ENCODE measurements at places on chromosomes 13 and 19.

- DNase-seq, result no peak
These were observed 5.3 kb upstream of the CD79A start for GRCh38 chr19:41871573-41872383.

DNA sequence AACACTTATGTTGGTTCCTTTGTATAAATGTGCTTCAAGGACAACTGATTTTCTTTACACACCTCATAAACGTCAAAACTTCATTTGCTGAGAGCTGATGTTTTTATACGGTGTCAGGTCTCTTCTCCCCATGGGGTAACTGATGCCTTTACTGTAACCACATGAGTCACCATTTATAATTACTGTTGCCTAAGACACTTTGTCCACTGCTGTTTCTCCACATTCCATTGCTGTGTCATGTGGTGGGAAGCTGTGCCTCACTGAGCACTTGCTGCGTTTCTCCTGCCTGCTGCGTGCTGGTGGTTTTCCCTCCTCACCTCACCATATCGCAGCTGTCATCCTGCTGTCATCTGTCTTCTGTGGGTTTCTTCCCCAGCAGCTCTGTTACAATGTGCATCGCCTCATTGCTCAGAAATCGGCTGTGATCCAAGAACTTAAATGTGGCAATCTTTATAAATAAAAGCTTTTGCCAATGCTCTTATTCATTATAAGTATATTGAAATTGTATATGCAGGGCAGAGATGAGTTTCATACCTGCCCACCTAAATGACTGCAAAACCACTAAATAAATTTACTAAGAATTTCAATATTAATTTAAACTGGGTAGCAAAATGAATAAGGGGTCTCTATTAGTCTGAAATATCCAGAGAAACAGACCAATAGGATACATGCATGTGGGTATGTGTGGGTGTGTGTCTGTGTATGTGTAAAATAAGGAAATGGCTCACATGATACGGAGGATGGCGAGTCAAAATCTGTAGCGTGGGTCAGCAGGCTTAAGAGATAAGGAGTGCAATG, 547.0 kb upstream of the SLITRK5 start:
- no peak for DNase-seq

DNA sequence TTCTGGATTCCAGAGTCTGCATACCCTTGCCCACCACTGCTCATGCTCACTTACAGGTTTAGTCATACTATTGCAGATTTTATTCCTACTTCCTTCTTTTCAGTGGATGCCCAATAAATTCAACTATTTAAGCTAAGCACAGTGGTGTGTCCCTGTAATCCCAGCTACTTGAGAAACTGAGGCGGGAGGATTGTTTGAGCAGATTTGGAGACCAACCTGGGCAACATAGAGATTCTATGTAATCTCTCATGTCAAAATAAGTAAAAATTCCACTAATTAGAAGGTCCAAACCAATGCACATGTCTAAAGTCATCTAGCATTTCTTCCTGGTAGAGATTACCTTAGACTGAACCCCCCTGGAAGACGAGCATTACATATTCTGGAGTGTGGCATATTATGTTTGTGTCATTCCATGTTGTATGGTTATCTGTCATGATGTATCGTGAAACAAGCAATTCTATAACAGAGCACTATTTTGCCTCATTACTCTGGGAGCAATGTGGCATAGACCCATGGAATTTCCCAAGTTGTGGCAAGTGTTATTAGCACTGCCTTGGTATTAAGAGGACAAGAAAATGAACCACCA, 8.3 kb downstream of the HMGB1 start:
- DNase-seq, result no peak

DNA sequence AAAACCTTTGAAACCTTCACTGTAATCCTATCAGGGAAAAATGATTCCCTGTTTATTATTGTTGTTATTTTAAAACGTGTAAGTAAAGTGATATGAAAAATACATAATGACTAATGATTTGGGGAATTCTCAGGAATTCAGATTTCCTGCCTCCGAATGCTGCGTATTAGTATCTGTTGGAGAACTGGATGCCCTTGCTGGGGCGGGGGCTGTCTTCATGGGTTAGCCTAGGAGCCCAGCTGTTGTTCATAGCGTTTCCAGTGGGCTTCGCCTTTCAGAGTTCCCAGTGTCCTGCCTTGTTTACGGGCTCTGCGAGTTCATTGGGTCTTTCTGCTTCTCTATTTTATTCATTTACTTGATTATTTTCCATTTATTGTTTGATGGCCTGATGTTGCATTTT, 18.4 kb downstream of the NAXD start:
- no peak for DNase-seq

GRCh38 chr13:112441226-112441625, 65.1 kb downstream of the SPACA7 start:
- DNase-seq, result no peak

DNA sequence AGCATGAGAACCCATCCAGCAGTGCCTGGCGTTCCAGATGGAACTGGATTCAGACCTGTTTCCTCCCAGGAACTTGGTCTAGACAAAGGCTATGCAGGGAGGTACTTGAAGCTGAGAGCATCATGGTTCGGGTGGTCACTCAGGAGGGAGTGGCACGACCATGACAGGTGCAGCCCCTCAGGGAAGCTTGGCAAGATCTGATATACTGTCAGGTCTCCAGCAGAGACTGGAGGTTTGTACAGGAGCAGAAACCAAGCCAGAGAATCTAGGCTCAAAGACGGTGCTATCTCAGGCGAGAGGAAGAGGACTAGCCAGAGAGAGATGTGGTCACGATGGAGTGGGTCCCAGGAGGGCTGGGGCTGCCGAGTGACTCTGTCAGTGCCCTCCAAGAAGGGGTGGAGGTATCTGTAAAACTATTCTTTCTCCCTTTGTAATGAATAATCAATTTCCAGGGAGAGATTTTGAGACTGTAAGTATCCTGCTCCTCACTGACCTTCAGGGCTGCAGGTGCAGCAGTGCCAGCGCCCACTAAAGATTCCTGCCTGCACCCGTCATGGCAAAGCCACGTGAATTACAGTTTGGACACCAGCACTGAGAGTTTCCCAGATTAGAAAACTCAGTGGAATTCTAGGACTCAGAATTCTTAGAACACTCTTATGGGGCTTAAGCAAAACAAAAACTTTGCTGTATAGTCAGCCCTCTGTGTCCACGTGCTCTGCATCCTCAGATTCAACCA, 10.2 kb upstream of the DCUN1D2 start:
- no peak for DNase-seq

DNA sequence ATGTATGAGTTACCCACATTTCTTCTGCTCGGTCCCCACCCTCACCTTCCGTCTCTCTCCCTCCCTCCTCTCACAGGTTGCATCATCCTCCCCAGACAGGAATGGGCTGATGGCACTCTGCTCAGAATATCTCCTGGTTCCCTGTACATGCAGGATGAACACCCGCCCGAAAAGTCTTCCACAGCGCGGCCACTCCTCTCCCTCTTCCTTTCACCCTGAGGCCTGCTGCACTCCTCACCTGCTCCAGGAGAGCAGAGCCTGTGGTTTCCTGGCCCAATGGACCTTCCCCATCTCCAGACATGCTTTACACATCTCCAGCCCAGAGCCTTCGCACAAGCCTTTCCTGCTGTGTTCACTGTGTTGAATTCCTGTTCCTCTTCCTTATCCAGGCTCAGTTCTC, 40.9 kb downstream of the GSX1 start:
- DNase-seq, result no peak

DNA sequence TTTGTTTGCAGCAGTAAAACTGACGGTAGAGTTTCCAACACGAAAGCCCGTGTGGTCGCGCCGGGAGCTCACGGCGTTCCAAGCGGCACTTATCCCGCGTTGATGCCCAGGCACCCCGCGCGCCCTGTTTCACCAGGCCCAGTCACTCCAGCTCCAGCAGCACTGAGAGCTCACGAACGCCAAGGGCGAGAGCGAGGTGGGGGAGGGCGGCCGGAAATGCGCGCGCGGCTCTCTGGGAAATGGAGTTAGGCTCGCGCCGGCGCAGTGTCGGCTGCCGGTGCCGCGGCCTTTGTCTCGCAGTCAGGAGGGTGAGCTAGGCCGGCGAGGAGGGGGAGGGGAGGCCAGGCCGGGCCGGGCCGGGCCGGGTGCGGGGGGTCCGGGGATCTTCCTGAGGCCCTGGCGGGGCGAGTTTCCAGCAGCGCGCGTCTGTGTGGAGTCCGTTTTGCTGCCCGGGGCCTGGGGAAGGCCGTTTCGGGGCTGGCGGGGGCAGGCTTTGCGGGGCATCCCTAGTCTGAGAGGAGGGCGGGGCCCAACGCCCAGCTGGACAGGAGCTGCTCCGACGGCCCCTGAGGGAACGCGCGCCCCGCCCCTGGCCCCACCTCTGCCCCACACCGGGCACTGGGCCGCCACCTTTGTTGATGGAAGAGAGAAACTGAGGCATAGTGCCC, at the start of gene ZNF135:
TSS of gene ZNF135 (plus strand) at position 280 of the 668 bp plus-strand sequence. CDS start 721 bp downstream, outside the sequence.
- peak; percentile 42 for DNase-seq

GRCh38 chr13:40401911-40402776, 264.3 kb downstream of the FOXO1 start:
- no peak for DNase-seq

DNA sequence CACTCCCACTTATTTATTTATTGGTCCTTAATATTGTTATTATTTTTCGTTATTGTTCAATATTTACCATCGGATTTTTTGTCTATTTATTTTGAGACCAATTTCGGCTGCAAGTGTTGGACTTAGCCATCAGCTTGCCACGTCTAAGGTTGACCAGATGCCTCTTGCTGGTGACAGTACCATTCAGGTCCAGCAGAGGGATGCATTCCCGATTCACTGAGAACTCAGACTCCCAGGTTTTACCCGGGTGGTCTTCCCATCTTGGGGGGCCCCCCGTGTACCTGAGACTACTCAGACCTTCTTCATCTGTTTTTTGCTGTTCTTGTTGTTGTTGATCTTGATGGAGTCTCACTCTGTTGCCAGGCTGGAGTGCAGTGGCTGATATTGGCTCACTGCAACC, 1435.2 kb downstream of the UQCRFS1 start:
- DNase-seq, result no peak

DNA sequence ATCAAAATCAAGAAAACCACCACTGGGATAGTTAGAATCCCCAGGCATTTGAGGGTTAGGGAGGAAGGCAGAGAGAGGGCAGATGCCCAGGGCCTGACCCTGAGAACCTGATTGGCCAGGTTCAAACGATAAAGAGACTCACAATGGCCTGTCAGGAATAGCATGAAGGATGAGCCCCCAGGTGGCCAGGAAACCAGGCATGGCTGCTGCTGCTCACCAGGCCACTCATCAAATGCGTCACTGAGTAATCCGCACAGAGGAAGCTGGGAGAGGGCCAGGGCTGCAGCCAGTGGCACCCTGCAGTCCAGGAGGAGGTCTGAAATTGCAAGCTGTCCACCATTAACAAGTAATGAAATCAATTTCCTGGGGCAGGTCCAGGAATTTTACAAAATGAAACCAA, 111.3 kb downstream of the KATNAL1 start:
- no peak for DNase-seq

DNA sequence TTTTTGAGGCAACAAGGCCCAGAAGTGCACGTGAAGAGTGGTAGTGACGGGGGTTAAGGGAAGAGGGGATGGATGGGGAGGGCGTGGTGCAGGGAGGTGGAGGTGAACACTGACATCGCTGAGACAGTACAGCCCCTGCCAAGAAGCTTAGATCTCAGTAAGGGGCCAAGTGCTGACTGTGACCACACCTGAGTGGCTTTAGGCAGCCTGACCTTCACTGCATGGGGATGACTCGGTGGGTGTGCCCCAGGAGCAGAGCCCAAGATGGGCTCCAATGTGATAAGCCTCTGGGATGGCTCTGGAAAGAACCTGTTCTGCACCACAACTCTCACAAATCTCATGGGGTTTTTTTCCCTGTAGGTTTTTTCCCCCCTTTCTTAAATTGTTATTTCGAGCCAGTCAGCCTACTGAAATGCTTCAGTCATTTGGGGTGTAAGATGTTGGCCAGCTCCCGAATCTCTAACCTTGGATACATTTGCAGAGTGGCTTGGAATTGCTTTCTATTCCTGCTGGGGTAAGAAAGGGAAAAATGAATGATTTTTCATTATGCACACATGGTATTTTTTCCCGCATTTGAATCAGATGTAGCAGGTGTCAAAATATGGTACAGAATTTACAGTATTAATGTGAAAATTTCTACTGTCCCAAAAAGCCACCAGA, 165.0 kb downstream of the TM9SF2 start:
- DNase-seq, result no peak

DNA sequence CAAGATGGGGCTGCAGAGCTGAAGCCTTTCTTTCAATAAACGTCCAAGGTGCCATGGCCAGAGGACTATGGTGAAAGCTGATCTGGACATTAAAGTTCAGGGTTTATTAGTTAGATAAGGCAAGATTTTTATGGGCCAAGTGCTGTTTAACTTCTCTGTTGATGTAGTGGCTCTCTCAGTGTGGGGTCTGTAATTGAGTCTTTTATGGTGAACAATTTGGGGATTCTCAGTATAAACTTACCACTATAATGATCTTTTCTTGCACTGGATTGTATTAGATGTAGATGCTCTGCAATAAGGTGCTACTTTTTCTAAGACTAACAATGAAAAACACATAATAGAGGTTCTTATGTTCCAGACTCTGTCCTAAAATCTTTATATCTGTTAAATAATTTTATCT, 190.1 kb upstream of the KLF12 start:
- DNase-seq, result no peak

GRCh38 chr13:107900775-107901174, 314.6 kb downstream of the LIG4 start:
- DNase-seq, result no peak

DNA sequence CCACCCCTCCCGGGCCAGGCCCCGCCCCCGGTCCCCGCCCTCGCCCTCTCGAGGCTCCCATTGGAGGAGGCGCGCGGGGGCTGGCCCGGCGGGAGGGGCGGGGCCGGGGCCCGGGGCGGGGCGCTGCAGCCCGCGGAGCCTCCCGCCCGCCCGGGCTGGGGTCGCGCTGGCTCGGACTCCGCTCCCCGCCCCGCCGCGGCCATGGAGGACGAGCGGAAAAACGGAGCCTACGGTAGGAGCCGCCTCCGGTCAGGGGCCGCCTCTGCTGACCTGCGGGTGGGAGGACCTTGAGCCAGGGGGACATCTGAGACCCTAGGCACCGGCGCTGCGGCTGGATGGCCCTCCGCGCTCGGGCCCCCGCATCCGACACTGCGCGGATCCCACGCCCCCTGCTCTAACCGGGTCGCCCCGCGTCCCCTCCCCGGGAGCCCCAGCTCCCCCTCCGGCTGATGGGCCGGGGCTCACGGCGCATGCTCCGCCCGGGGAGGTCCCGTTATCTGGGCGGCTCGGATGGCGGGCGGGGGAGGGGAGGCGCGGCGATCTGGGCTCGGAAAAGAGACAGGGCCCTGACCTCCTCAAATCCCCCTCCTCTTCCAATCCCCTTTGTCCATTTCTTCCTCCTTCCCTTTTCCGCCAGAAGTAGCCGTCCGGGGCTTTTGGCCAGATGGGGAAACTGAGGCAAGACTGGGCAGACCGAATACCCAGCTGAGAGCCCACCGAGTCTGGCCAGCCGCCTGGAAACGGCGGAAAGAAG, 15.4 kb upstream of the AP1M2 start:
- peak; percentile 73 for DNase-seq

- no peak for DNase-seq
These were observed 14.2 kb upstream of the ADGRE5 start for GRCh38 chr19:14367016-14367415.

GRCh38 chr19:20664901-20665781, 3.8 kb upstream of the ZNF626 start:
- no peak for DNase-seq

GRCh38 chr19:39130337-39131254, 5.0 kb downstream of the PAK4 start:
- DNase-seq, result no peak
